Activated CD8-positive, alpha-beta T cell treated with anti-CD3 and anti-CD28 coated beads for 36 hours (primary cell): ENCODE measurements at places on chromosomes 1 and 21. TPM values are rescaled to one million over a fixed set of nuclear protein-coding genes. Genes with fewer than 3 reads are reported as not detected.
A peak's percentile ranks its signal among the peaks of the same experiment; 100 is the strongest.

DNA sequence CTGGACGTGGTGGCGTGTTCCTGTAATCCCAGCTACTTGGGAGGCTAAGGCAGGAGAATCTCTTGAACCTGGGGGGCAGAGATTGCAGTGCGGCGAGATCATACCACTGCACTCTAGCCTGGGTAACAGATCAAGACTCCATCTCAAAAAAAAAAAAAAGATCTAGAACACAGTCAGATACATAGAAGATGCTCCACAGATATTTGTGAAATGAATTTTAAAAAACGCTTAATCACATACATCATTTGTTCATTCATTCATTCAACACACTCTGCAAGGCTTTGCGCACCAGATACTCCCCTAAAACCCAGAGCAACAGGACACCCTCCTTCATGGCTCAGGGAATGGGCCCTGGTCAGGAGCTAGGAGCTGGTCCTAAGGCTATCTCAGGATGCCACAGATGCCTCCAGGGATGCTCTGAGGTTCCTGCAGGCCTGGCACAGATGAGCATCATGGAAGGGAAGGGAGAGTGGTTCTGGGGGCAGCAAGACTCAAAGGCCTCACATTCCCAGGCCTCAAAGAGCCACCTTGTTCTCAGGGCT is 6.4 kb downstream of the HSPG2 start:
- no peak for DNase-seq

- DNase-seq = peak; percentile 17
Observed at GRCh38 chr1:209335178-209335577, 248.3 kb upstream of the CAMK1G start.

GRCh38 chr1:210198840-210199239 is 33.8 kb upstream of the SERTAD4 start:
- no peak for DNase-seq

GRCh38 chr21:28993293-28993629 is 584 bp upstream of the LTN1 start:
- DNase-seq = no peak

DNA sequence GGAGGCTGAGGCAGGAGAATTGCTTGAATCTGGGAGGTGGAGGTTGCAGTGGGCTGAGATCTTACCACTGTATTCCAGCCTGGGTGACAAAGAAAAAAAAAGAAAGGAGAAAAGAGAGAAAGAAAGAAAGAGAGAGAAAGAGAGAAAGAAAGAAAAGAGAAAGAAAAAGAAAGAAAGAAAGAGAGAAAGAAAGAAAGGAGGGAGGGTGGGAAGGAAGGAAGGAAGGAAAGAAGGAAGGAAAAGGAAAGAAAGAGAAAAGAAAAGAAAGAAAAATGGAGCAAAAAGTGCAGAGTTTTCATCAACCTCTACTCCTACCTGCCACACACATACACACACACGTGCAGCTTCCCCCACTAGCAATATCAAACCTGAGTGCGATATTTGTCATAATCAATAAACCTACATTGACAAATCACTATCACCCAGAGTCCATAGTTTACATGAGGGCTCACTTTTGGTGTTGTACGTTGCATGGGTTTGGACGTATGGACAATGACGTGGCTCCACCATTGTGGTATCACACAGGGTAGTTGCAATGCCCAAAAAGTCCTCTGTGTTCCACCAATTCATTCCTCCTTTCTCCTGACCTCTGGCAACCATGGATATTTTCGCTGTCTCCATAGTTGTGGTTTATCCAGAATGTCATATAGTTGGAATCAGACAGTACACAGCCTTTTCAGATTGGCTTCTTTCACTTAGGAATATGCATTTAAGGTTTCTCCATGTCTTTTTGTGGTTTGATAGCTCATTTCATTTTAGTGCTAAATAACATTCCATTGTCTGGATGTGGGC is 36.5 kb downstream of the EVA1C start:
- DNase-seq = no peak

DNA sequence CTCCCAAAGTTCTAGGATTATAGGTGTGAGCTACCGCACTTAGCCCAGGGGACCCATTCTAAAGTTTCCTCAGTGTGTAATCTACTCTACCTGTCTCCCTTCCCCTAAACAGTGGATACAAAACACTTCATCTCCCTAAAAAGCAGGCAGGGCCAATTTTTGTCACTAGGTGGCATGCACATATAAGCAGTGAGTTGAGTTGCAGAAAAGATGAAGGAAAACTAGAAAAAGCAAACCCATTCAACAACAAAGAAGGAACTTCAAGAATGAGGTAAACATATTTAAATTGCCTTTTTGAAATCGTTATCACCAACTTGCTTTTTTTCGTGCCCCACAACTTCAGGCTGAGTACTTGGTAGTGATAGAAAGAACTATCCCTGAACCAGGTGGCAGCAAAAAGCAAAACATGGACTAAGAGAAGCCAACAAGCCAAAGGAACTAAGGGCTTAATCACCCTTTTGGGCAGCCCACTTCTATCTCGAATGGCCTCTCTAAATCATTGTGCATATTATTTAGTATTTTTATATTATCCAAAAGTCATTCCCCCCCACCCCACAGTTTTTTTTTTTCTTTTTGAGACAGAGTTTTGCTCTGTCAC is 19.7 kb upstream of the ALDH9A1 start:
- DNase-seq = peak; percentile 65

- no peak for DNase-seq
Observed at GRCh38 chr1:198232378-198232777, 75.6 kb downstream of the NEK7 start.

GRCh38 chr1:7228252-7228961 is 443.2 kb downstream of the CAMTA1 start:
- DNase-seq = no peak

- DNase-seq = peak; percentile 26
Observed at GRCh38 chr1:205226868-205227583, 720 bp upstream of the TMCC2 start.

DNA sequence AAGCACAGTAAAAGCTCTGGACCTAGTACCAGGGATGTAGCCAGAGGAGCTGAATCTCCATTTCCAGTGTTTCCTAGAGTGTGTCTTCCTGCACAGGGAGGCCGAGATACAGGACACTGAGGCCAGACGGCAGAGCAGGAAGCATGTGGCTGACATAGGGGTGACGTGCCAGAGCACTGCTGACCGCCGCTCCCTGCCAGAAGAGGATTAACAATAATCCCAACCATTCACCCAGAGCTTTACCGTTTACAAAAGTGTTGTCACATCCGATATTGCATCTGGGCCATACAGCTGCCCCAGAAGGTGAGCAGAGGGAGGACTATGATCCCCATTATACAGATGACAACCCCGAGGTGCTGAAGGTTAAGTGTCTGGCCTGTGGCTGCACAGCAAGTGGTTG is 5.8 kb upstream of the CLDN19 start:
- no peak for DNase-seq

DNA sequence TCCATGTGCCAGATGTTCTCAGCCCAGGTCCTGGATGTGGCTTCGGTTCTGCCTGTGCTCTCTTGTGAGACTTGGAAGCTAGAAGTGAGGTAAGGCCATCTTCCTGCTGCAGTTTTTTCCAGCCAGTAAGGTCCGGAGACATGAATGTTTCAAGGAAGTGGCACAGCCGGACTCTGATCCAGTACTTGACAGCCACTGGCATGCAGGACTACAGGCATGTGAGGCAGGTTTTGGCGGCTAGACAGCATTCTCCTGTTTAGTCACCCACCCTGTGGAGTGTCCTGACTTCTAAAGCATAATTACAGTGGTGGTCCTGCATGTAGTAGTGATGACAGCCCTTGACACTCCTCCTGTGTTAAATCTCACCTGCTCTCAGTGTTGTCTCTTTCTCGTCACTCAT is 72.3 kb downstream of the TNFSF4 start:
- no peak for DNase-seq

GRCh38 chr1:109279615-109280278 is 3.2 kb downstream of the PSRC1 start:
- DNase-seq = no peak

DNA sequence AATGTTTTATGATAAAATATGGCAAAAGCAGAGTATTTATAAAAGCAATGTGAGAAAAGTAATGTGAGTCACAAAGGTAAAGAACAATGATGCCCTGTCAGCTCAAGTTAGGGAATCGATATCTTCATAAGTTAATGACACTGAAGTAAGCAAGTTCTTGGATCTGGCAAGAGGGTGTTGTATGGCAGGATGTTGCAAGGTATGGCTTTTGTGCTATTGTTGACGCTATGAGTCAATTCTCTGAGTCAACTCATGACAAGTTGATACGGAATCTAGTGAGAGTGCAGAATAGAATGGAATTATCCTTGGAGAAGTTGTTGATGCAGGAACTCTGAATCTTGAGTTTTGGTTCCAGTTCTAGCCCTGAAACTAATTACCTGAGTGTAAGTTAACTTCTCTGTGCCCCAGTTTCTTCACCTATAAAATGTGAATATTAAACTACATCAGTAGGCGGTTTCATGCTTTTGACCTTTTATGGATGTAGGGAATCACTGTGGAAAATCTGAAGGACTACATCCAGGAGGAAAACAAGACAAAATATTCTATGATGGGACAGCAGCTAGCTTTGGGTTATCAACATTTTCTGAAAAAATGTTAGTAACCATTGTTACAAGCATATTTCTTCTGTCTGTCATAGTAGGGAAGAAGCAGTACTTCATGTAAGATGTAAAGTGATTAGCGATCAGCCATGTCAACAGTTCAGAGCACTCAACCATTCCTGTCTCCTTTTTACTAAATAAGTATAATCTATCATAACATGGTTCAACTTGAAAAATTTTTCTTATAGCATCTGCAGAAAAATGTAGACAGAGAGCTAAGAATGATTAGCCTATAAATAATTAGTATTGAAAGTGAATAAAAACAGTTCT is 96.9 kb downstream of the ATP6V1G3 start:
- no peak for DNase-seq

DNA sequence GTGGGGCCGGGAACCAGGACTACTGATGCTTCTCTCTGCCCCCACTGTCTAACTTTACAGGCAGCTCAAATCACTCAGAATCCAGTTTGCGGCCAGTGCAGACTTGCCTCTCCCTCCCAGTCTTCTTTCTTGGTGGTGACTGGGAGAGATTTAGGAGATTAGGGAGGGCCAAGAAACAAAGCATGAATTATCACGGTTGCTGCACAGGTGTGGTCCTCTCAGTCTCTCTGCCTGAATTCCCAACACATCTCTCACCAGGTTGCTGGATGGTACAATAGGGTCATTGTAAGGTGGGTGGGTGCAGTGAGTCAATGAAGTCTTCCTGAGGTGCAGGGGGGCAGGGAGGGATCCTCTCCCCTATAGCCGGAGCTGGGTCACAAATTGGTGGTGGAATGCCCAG is 12.6 kb downstream of the S100A11 start:
- no peak for DNase-seq

DNA sequence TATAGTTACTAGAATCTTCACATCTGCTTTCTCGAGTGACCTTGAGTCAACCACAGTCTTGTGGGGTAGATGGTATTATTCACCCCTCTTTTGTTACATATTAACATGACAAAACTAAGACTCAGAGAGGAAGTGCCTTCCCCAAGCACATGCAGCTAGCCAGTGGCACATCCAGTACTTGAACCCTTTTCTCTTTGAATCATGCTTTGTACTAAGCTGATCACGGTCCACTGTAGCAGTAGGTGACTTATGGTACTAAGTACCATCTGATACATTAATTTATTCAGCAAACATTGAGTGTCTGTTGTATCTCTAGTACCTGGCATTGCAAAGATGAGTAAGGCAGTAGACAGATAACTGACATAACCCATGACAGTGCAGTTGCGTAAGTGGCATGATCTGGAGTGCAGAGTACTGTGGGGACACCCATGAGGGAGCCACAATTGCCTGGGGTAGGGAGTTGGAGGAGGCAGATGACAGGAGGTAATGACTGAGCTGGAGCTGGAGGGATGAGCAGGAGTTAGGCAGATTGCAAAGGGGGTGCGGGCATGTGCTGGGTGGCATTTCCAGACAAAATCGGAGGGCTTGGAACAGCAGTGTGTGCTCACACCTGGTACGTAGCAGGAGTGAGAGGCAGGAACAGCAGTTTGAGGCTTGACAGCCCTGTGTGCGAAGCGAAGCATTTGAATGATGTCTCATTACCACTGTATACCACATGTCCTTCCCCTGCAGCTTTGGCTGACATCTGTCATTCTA is 29.8 kb downstream of the UCK2 start:
- no peak for DNase-seq

- DNase-seq = peak; percentile 83
Observed at GRCh38 chr1:156480411-156481192, 20.0 kb downstream of the MEF2D start.

DNA sequence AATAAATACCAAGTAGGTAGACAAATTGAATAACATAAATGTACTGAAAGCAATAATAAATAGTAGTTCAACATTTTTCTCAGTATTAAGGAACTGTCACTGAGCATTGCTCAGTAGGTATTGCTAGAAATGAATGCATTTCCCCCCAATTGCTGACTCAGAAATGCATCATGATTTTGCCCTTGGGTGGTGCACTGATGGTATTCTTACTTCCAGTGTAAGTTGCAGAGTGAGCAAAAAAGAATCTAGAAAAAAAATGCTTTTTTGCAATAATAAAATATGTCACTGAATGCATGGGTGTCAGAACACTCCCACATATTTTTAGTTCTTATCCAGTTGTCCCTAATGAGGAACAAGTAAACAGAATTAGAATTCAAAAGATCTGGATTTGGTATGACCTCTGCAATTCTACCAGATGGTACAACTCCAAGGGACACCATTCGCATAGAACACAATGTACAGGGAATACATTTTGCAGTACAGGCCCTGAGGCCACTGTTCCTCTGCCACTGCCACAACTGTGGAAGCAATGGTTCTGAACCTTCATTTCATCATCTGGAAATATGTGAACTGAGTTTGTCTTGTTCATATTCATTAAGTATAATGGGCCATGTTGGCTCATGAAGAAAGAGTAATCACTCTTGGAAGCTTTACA is 78.0 kb downstream of the ATP6V1G3 start:
- peak; percentile 27 for DNase-seq

DNA sequence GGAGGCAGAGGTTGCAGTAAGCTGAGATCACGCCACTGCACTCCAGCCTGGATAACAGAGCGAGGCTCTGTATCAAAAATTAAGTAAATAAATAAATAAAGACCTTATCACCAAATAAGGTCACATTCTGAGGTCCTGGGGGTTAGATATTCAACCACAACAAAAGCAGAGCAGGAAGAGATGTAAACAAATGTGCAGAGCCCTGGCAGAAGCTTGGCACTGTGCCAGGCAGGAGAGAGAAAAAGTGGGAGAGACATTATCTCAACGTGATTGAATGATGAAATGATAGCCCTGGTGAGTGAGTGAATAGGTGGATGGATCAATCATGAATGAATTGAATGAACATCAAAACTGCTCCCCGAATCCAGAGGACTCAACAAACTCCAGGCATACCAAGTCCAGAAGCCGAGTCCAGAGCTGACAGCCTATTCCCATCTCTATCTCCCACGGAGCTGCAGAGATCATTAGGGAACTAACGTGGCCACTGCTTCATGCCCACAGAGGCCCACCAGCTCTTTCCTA is 150.7 kb downstream of the TOMM20 start:
- DNase-seq = no peak

GRCh38 chr1:47682198-47682597 is 244.4 kb downstream of the FOXD2 start:
- DNase-seq = no peak

- no peak for DNase-seq
Observed at GRCh38 chr1:217191441-217191840, 439.4 kb downstream of the GPATCH2 start.

Gene DENND2D
- total RNA-seq = 201 TPM

Gene BCL2L15
- total RNA-seq = 0.40 TPM

Gene AQP10
- total RNA-seq = not detected

Gene SIK1
- 27.3 TPM for total RNA-seq

Gene ERG
- not detected for total RNA-seq

Gene LRRC38
- total RNA-seq = not detected

Gene C4BPA
- total RNA-seq = not detected

Gene MCOLN2
- 15.7 TPM for total RNA-seq

Gene KCNQ4
- 0.38 TPM for total RNA-seq

Gene TCEA3
- total RNA-seq = 7.0 TPM
